Activated CD8-positive, alpha-beta memory T cell treated with anti-CD3 and anti-CD28 coated beads for 4 hours (primary cell): ENCODE measurements at places on chromosomes 16 and 17.

GRCh38 chr16:56728980-56729734, 772 bp upstream of the NUP93 start:
- no peak for DNase-seq

- no peak for DNase-seq
Measured at GRCh38 chr16:12570046-12570618, 233.6 kb downstream of the CPPED1 start.

GRCh38 chr17:83124871-83125514, 45.6 kb downstream of the METRNL start:
- no peak for DNase-seq

GRCh38 chr16:66898207-66898606, 17.9 kb downstream of the PDP2 start:
- no peak for DNase-seq
